ENCODE measurements at places on chromosomes 16 and 17.

- no peak for DNase-seq
These were observed at the start of gene CDYL2 for GRCh38 chr16:80804526-80805383. Gene CDYL2, minus strand, starts transcription at chr16:80804598. Its CDS starts 425 bp downstream, at chr16:80804173.

GRCh38 chr17:19996086-19996485 is 13.1 kb upstream of the SPECC1 start:
- DNase-seq = no peak

DNA sequence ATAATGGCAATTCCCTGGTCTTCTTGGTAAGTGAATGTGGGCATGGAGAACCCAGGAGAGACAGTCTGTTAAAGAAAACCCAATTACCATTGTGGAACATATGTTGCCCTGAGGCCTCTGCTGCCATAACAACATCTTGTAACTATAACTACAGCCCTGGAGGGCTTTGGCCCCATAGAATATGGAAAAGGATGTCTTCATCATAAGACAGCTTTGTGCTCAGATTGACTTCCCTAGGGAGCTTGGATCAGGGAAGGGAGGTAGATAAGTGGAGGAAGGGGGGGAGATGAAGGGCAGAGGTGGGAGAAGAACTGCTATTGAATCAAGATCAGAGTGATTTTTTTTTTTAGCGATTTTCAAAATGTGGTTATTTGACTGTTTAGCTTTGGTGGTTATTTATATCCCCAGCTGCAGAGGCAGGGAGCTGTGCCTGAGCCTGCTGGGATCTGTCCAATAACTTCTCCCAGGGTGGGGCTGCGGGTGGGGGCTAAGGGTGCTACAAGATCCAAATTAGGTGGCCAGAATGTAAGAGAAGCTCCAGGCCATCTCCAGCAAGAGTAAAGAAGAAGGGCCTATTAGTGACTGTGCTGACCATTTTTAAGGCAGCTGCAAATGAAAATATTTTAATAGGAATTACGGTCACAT is 5.3 kb upstream of the KAT7 start:
- DNase-seq = no peak

DNA sequence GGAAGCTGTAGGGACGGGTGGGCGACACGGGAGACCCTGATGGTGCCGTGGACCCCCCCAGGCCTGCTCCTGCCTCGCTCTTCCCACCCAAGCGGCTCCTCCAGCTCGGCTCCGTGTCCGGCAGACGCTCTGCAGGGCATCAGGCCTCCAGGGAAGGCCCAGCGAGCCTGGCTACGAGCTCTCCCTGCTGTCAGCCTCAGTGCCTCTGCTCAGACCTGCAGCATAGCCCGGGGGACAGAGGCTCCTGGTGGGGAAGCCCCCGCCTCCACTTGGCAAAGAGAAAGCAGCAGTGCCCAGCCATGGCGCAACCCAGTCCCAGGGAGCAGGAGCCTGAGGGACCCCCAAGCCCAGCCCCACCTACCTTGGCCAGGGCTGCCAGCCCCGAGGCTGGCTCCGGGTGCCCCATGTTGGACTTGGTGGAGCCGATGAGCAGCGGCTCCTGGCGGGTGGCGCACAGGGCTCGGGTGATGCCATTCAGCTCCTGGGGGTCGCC is 5.9 kb downstream of the FASN start:
- DNase-seq = no peak

GRCh38 chr17:30345527-30346075 is 11.7 kb upstream of the TMIGD1 start:
- no peak for DNase-seq

All from hippocampal formation (tissue), 2 donors.